ENCODE measurements at places on chromosomes 3 and 15.
A peak's percentile ranks its signal among the peaks of the same experiment; 100 is the strongest.

- DNase-seq: no peak
Measured at GRCh38 chr3:61807865-61808276, 246.5 kb downstream of the PTPRG start.

GRCh38 chr15:89857673-89858072 lies 36.1 kb downstream of the AP3S2 start:
- DNase-seq: no peak

- no peak for DNase-seq
Measured at GRCh38 chr3:157404381-157404780, 32.3 kb upstream of the PTX3 start.

- peak; percentile 72 for DNase-seq
Measured at GRCh38 chr15:75648156-75649000, 666 bp downstream of the SNX33 start.

DNA sequence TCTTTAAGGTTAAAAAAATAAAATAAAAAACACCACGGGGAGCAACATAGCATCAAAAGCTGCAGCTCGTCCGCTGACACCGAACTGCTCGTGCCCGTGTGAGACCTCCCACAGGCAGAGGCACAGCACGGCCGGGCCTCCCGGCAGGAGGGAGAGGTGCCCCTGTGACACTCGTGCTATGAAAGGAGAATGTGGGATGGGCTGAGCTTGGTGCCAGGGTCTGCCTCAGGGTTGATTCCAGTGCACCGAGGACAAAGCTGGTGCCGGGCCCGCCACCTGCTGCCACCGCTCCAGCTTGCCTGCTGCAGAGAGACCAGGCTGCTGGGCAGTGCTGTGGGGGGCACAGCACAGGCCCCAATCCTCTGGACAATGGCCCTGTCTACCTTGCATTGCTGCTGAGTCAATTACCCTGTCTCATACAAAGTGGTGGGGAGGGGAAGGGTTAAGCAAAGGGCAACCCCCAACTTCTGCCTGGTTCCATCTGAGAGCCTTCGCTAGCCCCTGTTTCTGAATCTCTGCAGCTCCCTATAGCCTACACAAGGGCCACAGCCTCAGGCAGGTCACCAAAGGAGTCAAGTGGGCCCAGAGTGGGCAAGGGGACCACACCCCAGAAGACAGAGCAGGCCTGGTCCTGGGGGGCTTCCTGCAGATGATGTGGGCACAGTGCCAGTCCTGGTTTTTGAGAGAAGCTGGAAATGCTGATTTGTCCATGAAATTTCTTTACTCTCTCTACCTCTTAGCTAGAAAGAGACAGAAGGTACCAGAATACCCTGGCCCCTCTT lies 74.0 kb upstream of the SNRPA1 start:
- no peak for DNase-seq

- no peak for DNase-seq
Measured at GRCh38 chr3:61562042-61562720, 810 bp downstream of the PTPRG start.
